GM12878 (cell line): ENCODE measurements at places on chromosomes 1 and 21. TPM values are rescaled to one million over a fixed set of nuclear protein-coding genes. Genes with fewer than 3 reads are reported as not detected.

- H3K27me3 ChIP-seq = no peaks in the 10 kb centered on the region
- peaks cover 3% of the 10 kb centered on the region; the same call in 1 of the 2 replicates for H3K4me1 ChIP-seq
- DNase-seq = no peak
- no peak overlapping the region for H3K4me3 ChIP-seq
- H3K27ac ChIP-seq = 0 out of 2 replicates have a peak overlapping the region, but pooled peaks have one; percentile 27
These were observed 62.7 kb downstream of the CD34 start for GRCh38 chr1:207848234-207848633.

DNA sequence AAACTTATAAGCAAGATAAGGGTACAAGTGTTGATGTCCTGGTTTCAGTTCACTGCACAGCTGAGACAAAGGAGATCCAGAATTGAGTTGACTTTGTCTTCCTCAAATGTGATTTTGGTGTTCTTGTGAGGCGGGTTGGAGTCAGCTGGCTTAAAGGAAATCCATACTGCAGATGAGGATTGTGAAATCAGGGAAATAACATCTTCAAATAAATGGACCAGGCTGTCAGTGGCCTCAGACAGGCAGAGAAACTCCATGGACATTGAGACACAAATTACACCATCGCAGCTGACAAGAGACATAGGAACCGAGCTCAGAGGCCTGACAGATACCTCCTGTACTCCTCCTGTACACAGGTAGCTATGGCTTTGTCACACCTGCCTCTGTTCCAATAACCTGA, 27.0 kb upstream of the REG4 start:
- no peaks in the 10 kb centered on the region; the same call in 1 of the 2 replicates for H3K27me3 ChIP-seq
- no peak for DNase-seq
- H3K36me3 ChIP-seq = no peaks in the 10 kb centered on the region
- H3K27ac ChIP-seq = no peak overlapping the region

DNA sequence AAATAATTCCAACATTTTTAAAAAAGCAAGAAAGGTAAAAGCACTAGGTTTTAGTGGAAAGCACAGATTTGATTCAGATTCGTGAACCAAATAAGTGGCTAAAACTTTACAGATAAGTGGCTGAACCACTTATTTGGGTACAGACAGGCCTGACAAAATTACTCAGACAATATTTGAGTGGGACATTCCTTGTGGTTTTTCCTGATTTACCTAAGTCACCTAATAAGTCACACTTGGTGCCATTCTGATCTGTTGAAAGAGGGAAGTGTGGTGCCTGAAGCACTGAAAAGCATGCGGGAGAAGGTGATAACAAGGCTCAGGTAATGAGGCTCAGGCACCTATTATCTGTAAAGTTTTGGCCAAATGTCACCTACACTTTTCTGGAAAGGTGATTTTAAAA, 81.6 kb upstream of the CD55 start:
- no peak overlapping the region for H3K4me3 ChIP-seq
- DNase-seq = no peak
- H3K27me3 ChIP-seq = peaks cover 2% of the 10 kb centered on the region; the same call in 1 of the 2 replicates
- no peak overlapping the region for H3K27ac ChIP-seq

GRCh38 chr1:197140121-197140520, 6.3 kb downstream of the ASPM start:
- H3K27ac ChIP-seq = no peak overlapping the region
- peaks cover 8% of the 10 kb centered on the region for H3K36me3 ChIP-seq
- H3K27me3 ChIP-seq = no peaks in the 10 kb centered on the region
- DNase-seq = no peak
- H3K4me3 ChIP-seq = no peak overlapping the region

- no peak overlapping the region for H3K27ac ChIP-seq
- H3K36me3 ChIP-seq = no peaks in the 10 kb centered on the region
These were observed 284.4 kb upstream of the PKN2 start for GRCh38 chr1:88399690-88400089.

GRCh38 chr1:171313835-171314320, at the start of gene FMO4:
FMO4 (plus strand) TSS chr1:171314183; CDS start chr1:171319826, 5,643 bp downstream.
- H3K27me3 ChIP-seq = no peaks in the 10 kb centered on the region
- H3K4me3 ChIP-seq = peak within 1 kb of the TSS; percentile 71
- 0 out of 2 replicates have a peak, but pooled peaks cover 6% of the 10 kb centered on the region for H3K4me1 ChIP-seq
- no peaks in the 10 kb centered on the region for H3K36me3 ChIP-seq
- peak within 1 kb of the TSS; percentile 53; the same call in 1 of the 2 replicates for H3K27ac ChIP-seq

DNA sequence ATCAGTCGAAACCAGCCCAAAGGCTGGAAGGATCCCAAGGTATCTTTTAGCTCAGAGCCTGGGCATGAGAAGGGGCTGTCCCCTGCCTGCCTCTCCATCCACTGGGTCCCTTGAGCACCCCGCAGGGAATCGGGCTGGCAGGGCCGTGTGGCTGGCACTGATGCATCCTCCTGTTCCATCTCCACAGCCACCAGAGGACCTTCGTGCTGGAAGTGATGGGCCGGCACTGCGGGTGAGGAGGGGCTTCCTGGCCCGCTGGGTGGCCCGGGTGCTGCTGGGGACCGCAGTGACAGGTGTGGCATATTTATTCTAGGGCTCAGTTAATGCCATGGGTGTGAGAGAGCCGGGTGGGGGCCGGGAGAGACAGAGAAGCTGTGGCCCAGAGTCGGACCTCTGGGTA, 13.6 kb downstream of the PFKL start:
- no peaks in the 10 kb centered on the region for H3K27me3 ChIP-seq
- no peaks in the 10 kb centered on the region for H3K4me1 ChIP-seq
- no peak overlapping the region for H3K27ac ChIP-seq
- DNase-seq = no peak
- H3K36me3 ChIP-seq = peaks cover 20% of the 10 kb centered on the region; the same call in 1 of the 2 replicates

The TFF2 gene
- not detected in 2 replicates for total RNA-seq

GRCh38 chr1:172673761-172674160, 14.9 kb downstream of the FASLG start:
- H3K27ac ChIP-seq = no peak overlapping the region
- no peak for DNase-seq
- H3K27me3 ChIP-seq = peaks cover 2% of the 10 kb centered on the region; the same call in 1 of the 2 replicates
- H3K36me3 ChIP-seq = no peaks in the 10 kb centered on the region
- no peak overlapping the region for H3K4me3 ChIP-seq
- peaks cover 6% of the 10 kb centered on the region; the same call in 1 of the 2 replicates for H3K4me1 ChIP-seq

- no peaks in the 10 kb centered on the region for H3K36me3 ChIP-seq
- H3K27me3 ChIP-seq = no peaks in the 10 kb centered on the region
These were observed 14.1 kb upstream of the CNTN2 start for GRCh38 chr1:205028924-205029323.

The DLGAP3 gene
- total RNA-seq = 0.15 and 0.21 TPM in 2 replicates

DNA sequence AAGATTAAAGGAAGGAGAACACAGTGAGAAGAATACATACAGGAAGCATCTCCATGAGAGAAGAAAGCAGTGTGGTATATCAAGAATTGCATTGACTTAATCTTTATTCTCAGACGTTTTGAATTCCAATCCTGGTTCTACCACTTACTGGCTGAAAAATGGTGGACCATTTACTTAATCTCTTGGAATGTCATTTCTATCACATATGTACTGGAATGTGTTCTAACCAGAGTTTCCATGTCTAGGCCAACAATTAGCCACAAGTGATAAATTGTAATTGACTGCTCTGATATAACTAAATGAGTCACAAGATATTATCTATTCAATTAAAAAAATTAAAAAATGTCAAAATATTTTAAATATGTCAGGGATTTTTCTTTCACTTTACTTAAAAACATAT, 626.1 kb downstream of the PTPRC start:
- H3K27ac ChIP-seq = no peak overlapping the region
- no peaks in the 10 kb centered on the region for H3K27me3 ChIP-seq
- no peak overlapping the region for H3K4me3 ChIP-seq
- H3K4me1 ChIP-seq = no peaks in the 10 kb centered on the region
- DNase-seq = no peak
- H3K36me3 ChIP-seq = no peaks in the 10 kb centered on the region

DNA sequence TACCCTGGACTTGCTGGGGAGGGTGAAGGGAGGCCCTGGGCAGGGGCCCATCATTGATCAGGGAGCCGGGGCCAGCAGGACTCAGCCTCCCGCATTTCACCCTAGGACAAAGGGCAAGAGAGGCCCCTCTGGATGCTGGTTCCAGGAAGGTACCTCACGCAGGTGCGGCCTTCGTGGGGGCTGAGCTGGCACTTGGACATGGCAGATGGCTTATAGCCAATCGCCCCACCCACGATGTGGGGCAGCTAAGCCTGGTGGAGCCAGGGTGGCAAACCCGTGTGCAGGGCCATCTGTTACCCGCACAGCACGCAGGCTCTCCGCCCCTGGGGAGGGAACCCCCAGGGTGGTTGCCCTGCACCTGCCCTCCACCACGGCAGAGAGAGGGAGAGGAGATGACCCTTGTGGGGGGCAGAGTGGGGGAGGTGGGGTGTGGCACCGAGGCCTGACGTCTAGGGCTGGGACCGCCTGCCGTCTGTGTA, 2.5 kb downstream of the TFF3 start:
- DNase-seq = no peak
- H3K27me3 ChIP-seq = no peaks in the 10 kb centered on the region
- no peak overlapping the region for H3K4me3 ChIP-seq
- H3K27ac ChIP-seq = no peak overlapping the region
- H3K36me3 ChIP-seq = no peaks in the 10 kb centered on the region

DNA sequence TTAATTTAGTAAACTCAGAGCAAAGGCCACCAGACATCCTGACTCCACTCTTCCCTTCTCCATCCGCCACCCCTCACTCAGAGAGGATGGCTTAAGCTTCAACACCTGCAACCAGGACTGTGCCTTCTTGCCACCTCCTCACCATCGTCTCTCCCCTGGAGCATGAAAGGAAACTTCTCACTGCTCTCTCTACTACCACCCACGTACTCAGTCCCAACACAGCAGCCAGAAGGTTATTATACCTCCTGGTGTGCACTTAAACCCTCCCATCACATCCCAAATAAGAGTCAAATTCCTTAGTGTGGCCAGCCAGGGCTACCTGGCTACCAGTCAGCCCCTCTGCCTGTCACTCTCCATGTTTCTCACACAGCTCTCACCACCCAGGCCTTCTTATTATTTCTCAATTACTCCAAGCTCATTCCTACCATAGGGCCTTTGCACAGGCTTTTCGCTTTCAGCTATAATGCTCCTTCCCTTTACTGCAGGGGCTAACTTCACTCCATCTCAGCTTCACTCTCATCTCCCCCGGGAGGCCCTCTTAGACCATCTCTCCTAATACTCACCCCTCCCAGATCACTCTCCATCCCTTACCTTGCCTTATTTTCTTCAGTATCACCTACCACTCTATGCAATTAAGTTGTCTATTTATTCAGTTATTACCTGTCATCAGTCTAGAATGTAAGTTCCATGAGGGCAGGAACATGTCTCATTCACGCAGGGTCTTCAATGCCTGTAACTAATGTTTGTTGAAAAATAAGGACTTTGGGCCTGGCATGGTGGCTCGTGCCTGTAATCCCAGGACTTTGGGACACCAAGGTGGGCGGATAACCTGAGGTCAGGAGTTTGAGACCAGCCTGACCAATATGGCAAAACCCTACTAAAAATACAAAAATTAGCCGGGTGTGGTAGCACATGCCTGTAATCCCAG, 137.5 kb downstream of the TOMM20 start:
- no peak overlapping the region for H3K4me3 ChIP-seq
- H3K4me1 ChIP-seq = peaks cover 43% of the 10 kb centered on the region
- H3K36me3 ChIP-seq = no peaks in the 10 kb centered on the region
- no peaks in the 10 kb centered on the region for H3K27me3 ChIP-seq
- peak overlapping the region; percentile 20; the same call in 1 of the 2 replicates for H3K27ac ChIP-seq

- H3K36me3 ChIP-seq = no peaks in the 10 kb centered on the region
- H3K4me3 ChIP-seq = no peak overlapping the region
- H3K27me3 ChIP-seq = no peaks in the 10 kb centered on the region; the same call in 1 of the 2 replicates
- DNase-seq = no peak
- H3K27ac ChIP-seq = no peak overlapping the region
These were observed 7.7 kb downstream of the PM20D1 start for GRCh38 chr1:205842229-205842628.

The DCLRE1B gene
- total RNA-seq = 13.6 and 14.3 TPM in 2 replicates

The PHF13 gene
- total RNA-seq = 15.4 and 15.6 TPM in 2 replicates

- peak within 1 kb of the TSS; percentile 92 for H3K4me3 ChIP-seq
- peaks cover 4% of the 10 kb centered on the region; the same call in 1 of the 2 replicates for H3K4me1 ChIP-seq
- H3K27ac ChIP-seq = peak within 1 kb of the TSS; percentile 88
- no peaks in the 10 kb centered on the region; the same call in none of the 2 replicates for H3K36me3 ChIP-seq
These were observed at the start of gene EXOSC10 for GRCh38 chr1:11099310-11100148. EXOSC10 (minus strand) TSS chr1:11099869; CDS start chr1:11099831, 38 bp downstream.

GRCh38 chr1:63773496-63773814, 362 bp upstream of the ROR1 start:
- no peak overlapping the region for H3K4me3 ChIP-seq
- no peak overlapping the region for H3K27ac ChIP-seq
- peaks cover 5% of the 10 kb centered on the region for H3K27me3 ChIP-seq
- H3K4me1 ChIP-seq = no peaks in the 10 kb centered on the region
- H3K36me3 ChIP-seq = no peaks in the 10 kb centered on the region

GRCh38 chr1:160781914-160782689, 13.9 kb upstream of the LY9 start:
- H3K4me1 ChIP-seq = peaks cover 23% of the 10 kb centered on the region
- no peaks in the 10 kb centered on the region for H3K36me3 ChIP-seq

DNA sequence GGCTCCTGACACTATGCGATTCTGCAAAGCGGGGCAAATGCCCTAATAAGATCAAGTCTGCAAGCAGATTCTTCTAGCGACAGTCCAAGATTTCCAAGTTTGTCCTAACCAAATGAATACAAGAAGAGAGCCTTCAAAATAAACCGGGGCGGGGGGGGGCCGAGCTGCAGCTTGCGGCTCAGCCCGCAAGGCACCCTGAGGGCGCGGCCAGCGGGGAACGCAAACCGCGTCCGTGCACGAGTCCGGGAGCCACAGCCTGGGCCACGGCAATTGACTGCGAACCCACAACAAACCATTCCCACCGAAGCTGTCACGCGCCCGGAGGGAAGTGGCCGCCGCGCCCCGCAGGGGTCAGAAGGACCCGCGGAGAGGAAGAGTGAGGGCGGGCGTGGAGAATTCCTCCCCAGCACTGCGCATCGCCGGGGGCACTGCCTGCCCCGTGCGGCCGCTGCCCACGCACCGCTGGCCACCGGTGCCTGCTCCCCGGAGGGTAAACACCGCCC, 687 bp downstream of the TGFBR3 start:
- DNase-seq = no peak
- no peaks in the 10 kb centered on the region for H3K36me3 ChIP-seq
- H3K4me3 ChIP-seq = peak overlapping the region; percentile 85
- no peak overlapping the region; the same call in 1 of the 2 replicates for H3K27ac ChIP-seq
- no peaks in the 10 kb centered on the region for H3K4me1 ChIP-seq
- H3K27me3 ChIP-seq = no peaks in the 10 kb centered on the region

DNA sequence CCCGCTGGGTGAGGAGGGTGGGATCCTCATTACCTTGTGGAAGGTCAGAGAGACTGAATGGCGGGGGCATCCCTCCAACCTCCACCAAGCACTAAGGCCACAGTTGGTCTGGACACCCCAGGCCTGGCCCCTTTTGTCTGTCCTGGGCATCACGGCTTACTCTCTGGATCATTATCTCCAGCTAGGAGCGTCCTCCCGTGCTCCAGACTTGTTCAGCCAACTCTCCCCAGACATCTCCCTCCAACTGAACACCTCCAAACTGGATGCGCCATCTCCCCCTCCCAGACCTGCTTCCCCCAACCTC, 7.3 kb upstream of the GJB5 start:
- no peak for DNase-seq
- no peak overlapping the region for H3K4me3 ChIP-seq
- H3K27me3 ChIP-seq = no peaks in the 10 kb centered on the region; the same call in 1 of the 2 replicates
- H3K36me3 ChIP-seq = no peaks in the 10 kb centered on the region
